ENCODE measurements at places on chromosomes 13 and 19.

DNA sequence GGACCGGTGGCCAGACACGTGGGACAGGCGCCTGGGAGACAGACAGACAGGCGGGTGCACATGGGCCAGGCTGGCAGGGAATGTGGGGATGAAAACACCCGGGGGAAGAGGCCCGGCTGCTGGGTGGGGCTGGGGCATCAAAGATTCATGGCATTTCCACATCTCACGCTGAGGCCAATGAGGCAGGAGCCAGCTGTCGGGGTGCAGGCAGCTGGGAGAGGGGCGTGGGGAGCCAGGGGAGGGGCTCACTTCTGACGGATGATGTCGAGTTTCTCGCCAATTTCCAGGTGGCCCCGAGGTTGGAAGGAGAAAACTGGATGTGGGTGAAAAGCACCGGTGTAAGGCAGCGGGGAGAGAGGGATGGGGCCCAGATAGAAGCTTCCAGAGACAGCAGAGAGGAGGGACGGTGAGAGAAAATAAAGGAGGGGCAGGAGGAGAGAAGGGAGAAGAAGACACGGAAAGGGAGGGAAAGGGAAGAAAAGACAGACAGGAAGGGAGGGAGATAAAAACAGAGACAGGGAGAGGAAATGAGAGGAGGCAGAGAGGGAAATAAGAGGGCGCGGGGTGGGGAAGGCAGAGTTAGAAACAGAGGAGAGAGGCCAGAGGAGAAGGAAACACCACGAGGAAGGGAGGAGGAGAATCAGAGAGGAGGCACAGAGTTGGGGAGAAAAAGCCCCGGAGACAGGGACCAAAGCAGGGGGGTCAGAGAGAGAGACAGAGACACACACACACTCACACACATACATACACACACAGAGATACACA, 8.0 kb upstream of the CCER2 start:
- no peak for DNase-seq

DNA sequence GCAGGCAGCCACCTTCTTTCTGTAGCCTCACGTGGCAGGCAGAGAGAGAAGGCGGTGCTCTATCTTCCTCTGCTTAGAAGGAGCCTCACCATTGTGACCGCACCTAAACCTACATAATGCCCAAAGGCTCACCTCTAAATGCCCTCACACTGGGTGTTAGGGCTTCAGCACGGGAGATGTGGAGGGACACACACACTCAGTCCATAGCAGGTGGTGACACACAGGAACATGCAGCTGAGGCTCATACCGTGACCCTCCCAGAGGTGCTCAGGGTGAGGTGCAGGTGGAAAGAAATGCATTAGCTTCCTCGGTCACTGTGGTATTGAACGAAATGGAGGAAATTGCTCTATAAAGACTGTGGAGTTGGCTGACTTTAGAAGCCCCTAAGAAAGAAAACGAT, 37.7 kb upstream of the TUBGCP3 start:
- no peak for DNase-seq

GRCh38 chr13:80276371-80277289, 64.3 kb downstream of the SPRY2 start:
- no peak for DNase-seq

- no peak for DNase-seq
Measured at GRCh38 chr13:95870421-95870820, 182.8 kb downstream of the UGGT2 start.

- no peak for DNase-seq
Measured at GRCh38 chr19:47414469-47414868, 4.9 kb downstream of the MEIS3 start.

- DNase-seq, result no peak
Measured at GRCh38 chr13:75875450-75875849, 239.3 kb downstream of the LMO7 start.

GRCh38 chr19:49879243-49879963, 1.9 kb downstream of the TBC1D17 start:
- no peak for DNase-seq
